CD4-positive, alpha-beta T cell treated with Interleukin-10 for 1 hour (primary cell): ENCODE measurements at places on chromosomes 11 and 22.
A peak's percentile ranks its signal among the peaks of the same experiment; 100 is the strongest.

DNA sequence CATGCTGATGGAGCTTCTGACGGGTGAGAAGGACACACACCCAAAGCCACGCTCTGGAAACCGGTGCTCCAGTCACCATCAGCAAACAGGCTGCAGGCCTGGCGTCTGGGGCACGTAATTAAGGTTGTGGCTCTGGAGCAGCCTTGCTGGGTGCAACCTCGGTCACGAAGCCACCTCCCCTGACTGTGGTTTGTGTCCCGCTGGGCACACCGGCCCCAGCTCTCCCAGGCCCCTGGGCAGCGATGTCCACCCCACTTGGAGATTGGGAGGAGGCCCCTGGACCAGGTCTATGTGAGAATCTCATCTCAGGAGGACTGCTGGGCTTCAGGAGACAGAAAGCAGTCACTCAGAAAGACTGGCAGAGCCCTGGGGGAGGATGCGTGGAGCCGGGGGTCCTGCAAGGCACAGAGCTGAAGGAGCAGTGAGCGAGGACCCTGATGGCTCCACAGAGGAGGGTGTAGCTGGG is 631.6 kb downstream of the BRD1 start:
- DNase-seq, result no peak

GRCh38 chr22:30005213-30005857 is 74.9 kb upstream of the HORMAD2 start:
- DNase-seq, result peak; percentile 68

GRCh38 chr11:9090488-9091043 is 833 bp downstream of the SCUBE2 start:
- no peak for DNase-seq

DNA sequence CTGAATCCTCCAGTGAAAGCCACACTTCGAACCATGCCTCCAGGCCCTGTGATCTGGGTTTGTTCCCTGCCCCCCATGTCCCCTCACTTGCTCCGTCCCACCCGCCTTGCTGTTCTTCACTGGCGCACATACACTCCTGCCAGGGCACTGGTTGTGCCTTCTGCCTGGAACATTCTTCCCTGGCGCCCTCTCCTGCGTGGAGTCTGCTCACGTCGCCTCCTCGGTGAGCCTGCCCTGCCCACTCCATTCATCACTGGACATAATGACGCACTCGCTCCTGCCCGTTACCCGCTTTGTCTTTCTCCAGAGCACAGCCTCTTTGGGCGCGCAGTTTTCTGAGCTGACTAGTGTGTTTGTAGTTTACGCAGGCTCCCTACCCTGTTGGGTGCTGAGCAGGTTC is 21.0 kb upstream of the MIEF1 start:
- no peak for DNase-seq

DNA sequence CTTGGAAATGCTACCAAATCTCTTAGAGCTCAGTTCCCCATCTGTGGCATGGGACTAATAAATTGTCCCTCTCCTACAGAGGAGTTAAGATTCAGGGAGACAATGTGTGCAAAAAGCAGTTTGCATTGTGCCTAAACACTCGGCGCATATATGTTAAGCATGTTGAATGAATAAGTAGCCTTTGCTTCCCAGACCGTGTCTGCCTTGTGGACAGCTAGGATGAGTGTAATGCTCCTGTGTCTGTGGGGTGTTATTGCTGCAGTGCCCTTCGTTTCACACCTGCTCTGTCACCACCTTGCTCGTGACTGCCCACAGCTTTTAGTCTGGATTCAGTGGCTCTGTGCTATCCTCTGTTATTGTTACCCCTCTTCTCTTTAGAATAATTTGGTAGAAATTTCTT is 14.1 kb downstream of the ENDOD1 start:
- no peak for DNase-seq

- DNase-seq, result peak; percentile 39
Measured at GRCh38 chr11:13384908-13385640, 77.9 kb downstream of the BTBD10 start.

DNA sequence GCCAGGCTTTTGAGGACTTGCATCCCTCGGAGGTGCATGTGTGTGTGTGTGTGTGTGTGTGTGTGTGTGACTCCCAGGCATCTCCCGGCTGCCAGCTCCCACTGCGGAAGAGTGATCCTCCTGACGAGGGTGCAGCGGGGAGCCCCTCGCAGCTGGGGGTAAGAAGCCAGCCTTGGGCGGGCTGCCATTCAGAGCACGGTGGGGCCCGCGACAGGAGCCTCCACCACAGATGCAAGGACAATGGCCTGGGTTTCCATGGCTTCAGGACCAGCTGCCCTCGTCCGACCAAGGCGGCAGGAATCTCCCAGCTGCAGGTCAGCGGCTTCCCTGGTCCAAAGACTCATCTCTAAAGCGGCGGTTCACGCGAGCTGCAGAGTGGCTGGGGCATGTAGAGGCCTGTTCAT is 908.5 kb downstream of the BRD1 start:
- DNase-seq, result no peak

DNA sequence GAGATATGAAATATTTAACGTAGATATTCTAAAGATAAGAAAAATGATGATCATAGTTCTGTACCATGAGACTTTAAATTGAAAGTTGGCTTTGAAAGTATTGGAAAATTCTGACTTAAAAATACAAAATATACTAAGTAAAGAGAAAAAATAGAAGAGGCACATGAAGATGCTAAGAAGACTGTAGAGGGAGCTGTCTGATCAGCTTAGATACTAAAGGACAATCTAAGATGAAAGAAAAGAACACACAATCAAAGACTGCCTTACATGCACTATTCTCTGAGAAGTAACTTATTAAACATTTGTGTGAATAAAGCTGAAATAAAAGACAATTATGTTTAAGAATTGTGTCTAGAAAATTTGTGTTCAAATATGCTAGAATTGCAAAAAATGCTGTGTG is 55.1 kb downstream of the RBMXL2 start:
- DNase-seq, result no peak

DNA sequence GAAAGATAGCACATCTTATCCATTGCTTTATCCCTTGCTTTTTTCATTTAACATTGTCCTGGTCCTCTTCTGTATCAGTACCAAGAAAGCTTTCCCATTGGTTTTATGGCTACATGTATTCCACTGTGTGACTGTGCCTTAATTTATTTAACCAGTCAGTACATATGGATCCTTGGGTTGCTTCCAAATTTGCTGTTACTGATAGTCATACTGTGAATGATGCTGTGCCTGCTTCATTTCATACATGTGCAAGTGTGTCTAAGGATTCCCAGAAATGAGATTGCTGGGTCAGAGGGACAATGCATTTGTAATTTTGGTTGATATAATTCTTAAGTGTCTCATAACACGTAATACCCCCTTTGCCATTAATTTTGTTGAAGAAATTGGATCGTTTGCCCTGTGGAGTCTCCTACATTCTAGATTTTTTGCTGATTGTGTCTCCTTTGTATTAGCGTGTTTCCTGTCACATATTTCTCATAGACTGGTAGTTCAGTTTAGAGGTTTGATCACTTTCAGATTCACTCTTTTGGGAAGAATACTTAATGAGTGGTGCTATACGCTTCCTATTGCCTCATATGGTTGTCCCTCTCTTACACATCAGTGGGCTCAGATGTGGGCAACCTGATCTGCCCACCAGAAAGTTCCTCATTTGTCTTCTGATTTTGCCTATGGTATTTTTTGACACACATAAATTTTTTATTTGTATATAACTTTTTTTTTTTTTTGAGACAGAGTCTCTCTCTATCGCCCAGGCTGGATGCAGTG is 35.3 kb downstream of the MYBPC3 start:
- no peak for DNase-seq

DNA sequence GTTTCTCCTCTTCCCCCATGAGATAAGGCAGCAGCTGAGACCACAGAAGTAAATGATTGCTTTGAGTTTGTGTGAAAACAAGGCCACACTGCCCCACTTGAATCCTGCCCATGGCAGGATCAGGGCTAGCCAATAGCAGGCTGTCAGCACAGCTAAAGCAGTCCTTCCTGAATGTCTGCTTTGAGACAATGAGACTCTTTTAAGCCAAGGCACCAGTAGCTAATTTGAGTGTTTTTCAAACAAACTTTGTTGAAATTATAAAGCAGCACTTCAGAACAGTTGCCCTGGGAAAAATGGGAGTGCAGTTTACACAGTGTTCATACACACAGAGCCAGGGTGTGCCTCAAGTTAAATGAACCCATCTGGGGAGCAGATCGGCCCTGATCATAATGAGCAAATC is 103.5 kb upstream of the OR5AK2 start:
- DNase-seq, result no peak

- DNase-seq, result no peak
Measured at GRCh38 chr11:71075871-71076420, 176.4 kb downstream of the SHANK2 start.

- no peak for DNase-seq
Measured at GRCh38 chr11:73344191-73344607, 32.0 kb upstream of the RELT start.

DNA sequence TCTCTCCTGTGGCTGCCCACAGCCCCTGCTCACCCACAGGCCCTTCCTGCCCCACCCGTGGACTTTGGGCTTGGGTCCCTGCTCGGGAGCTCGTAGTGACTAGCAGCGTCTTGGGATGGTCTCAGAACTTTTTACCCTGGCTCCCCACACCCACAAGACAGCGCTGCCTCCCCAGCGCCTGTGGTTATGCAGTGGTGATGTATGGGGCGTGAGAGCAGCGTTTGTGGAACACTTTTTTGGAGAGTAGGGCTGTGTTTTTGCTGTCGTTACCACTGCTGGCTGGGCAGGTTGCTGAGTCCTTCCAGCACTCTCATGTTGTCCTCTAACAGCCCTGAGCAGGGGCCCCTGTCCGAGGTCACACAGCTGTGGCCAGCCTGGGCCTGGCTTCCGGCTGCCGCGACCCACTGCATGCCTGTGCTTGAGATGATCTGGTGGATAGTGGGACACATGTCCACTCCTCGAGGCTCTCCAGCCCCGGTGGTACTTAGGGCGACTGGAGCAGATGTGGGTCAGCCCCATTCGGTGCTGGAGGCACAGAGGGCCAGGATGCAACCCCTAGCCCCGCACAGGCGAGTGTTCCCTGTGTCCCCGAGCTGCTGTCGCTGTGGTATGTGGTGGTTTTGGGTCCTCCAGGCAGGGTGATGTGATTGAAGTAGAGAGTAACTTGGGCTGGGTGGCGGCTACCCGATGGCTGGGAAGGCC is 7.1 kb upstream of the GRAMD4 start:
- DNase-seq, result peak; percentile 37

GRCh38 chr11:127531167-127531566 is 530.6 kb upstream of the KIRREL3 start:
- DNase-seq, result no peak

- no peak for DNase-seq
Measured at GRCh38 chr22:39130152-39130704, 22.3 kb downstream of the CBX7 start.

DNA sequence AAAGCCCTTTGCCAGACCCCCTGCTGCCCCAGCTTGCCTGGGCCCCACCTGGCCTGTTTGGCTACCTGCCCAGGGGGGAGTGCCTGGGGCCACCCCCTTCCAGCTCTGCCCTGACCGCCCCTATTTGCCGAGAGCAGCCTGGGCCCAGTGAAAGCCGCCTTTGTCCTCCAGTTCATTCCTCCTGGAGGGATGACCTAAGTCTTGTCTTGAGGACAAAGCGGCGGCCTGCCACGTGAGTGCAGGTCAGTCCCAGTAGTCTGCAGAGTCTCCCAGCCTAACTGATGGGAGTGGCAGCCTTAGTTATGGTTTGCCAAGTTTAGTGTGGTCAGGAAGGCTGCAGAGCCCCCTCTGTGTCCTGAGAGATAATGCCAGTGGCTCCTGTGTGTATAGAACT is 115.9 kb upstream of the CRYBB3 start:
- DNase-seq, result no peak

DNA sequence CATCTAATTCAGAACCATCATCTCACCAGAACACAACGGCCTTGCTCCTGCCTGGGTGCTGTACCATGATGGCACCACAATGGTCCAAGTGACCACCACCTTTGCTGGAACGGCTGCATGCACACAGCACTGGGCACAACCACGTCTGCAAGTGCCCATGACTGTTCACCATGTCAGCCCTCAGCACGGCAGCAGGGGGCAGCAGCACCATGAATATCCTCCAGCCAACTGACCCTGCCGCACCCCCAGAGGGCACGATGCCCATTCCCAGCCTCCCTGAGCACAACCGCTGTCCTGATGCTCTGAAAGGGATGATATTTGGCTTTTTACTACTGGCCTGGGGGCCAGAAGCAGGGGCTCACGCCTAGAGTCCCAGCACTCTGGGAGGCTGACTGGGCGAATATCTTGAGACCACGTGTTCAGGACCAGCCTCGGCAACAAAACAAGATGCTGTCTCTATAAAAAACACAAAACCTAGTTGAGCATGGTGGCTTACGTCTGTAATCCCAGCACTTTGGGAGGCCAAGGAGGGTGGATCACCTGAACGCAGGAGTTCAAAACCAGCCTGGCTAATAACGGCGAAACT is 25.7 kb downstream of the DRD4 start:
- DNase-seq, result peak; percentile 42
